ENCODE measurements at places on chromosomes 3 and 15.

- no peak for DNase-seq
Measured at GRCh38 chr15:69472046-69472445, 19.4 kb downstream of the RPLP1 start.

- peak; percentile 99 for DNase-seq
Measured at GRCh38 chr3:133573054-133573628, 345 bp upstream of the CDV3 start.

DNA sequence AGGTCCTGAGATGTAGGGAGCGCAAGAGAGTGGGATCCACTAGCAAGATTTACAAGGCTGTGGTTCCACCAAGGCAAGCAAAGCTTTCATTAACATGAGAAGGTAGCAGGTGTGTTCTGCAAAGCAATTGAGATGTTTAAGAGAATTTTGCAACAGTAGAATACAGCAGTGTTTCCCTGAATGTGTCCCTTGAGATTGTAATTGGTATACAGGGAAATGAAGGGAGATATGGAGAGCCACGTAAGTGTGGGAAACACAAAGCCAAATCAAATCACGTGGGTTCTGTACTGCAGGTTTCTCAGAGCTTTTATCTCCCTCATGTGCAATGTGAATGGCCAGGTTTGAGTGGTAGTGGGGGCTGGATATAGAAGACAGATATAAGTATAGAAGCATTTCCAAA lies 67.3 kb downstream of the ATG7 start:
- DNase-seq: no peak

- no peak for DNase-seq
Measured at GRCh38 chr3:108414007-108414406, 96.4 kb downstream of the MYH15 start.

GRCh38 chr15:59632714-59633113 lies 21.1 kb downstream of the GCNT3 start:
- DNase-seq: no peak

GRCh38 chr3:132843851-132844553 lies 121.8 kb upstream of the NPHP3 start:
- no peak for DNase-seq

DNA sequence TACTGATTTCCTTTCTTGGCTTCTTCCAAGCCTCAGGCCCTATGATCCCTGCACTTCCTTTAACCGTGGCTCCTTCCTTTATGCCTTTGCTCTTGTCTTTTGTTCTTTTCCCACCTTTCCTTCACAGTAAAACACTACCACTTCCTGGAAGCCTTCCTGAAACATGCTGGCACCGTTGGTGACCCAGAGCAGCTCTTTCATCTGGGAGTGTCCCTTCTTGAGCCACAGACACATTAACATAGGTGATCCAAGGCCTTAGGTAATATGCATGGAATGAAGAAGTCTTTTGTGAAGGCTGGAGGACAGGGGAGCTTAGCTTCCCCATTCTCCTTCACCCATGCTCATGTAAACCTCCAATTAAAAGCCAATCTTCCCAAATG lies 39.4 kb downstream of the AMOTL2 start:
- no peak for DNase-seq

DNA sequence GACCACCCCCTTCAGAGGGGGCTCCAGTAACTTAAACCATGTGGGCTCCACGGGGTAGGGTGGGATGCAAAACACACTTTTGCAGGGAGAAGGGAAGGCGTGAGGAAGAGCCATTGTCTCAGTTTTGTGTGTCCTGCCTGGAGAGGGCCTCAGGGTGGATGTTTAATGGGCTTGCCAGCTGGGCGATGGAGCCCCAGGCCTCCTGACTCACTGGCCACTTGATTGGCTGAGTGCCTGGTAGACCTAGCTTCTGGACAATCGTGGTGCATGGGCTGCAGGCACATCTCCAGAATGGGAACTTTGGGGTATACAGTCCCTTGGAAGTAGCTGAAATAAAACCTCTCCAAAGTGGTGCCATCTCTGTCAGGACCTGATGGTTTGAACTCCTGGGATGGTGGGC lies 118.3 kb upstream of the MRPS22 start:
- DNase-seq: no peak

DNA sequence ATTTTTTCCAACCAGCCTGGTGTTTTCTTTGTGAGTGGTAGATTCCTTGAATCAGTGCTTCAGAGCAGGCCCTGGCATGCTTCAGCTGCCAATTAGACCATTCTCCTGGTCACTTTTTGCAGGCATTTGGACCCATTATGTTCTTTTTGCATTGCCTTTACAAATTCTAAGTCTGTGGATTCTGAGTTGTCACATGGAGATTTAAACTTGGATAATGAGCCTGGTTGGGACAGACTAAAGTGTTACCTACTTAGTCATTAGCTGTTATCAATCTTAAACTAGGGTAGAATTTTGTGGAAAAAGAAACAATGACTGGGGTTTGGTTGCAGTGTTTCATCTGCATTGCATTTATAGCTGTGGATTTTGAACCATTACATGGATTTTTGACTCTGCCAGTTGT lies 40.6 kb downstream of the ARHGEF26 start:
- DNase-seq: no peak

GRCh38 chr3:94011233-94011711 lies 17.1 kb downstream of the STX19 start:
- no peak for DNase-seq

DNA sequence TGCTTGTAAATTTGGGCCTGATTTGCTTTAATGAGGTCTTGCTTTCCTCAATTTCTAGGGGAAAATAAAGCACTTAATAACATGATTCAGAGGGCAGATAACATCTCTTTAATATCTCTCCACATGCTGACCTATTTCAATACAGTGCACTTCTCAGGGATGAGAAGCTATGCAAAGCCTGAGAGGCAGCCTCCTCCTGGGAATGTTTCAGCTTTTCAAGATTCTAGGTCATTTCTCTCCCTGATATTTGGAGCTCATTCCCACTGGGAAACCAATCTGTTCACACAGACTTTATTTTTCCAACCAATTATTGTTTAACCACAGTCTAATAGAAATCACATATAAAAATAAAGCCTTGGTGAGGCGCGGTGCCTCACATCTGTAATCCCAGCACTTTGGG lies 67.0 kb upstream of the LSAMP start:
- DNase-seq: no peak

GRCh38 chr3:123021996-123022510 lies 5.5 kb downstream of the SEMA5B start:
- DNase-seq: no peak

- DNase-seq: no peak
Measured at GRCh38 chr3:32186097-32186496, 52.4 kb upstream of the CMTM8 start.

GRCh38 chr15:90000186-90001001 lies 730 bp upstream of the ZNF710 start:
- DNase-seq: no peak

GRCh38 chr3:171908731-171909130 lies 65.6 kb downstream of the TMEM212 start:
- no peak for DNase-seq

GRCh38 chr15:96138985-96139384 lies 191.5 kb upstream of the NR2F2 start:
- DNase-seq: no peak

- no peak for DNase-seq
Measured at GRCh38 chr3:177831361-177831760, 634.1 kb upstream of the TBL1XR1 start.

DNA sequence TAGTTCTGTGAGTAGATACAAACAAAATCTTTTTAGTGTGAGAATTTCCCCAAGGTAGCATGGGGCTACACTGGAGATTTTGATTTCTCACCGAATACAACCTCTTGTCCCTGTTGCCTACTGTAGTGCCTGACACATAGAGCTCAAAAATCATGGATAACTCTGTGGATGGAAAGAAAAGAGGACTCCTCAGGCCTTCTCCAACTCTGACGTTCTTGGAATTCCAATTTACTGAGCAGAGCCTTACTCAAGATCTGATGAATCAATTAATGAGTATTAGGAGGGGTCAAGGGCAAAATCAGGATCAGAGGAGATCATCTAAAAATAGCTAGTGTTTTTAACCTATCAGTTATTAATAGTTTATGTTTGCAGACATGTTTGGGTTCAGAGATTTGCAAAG lies 46.7 kb upstream of the PYDC2 start:
- no peak for DNase-seq

DNA sequence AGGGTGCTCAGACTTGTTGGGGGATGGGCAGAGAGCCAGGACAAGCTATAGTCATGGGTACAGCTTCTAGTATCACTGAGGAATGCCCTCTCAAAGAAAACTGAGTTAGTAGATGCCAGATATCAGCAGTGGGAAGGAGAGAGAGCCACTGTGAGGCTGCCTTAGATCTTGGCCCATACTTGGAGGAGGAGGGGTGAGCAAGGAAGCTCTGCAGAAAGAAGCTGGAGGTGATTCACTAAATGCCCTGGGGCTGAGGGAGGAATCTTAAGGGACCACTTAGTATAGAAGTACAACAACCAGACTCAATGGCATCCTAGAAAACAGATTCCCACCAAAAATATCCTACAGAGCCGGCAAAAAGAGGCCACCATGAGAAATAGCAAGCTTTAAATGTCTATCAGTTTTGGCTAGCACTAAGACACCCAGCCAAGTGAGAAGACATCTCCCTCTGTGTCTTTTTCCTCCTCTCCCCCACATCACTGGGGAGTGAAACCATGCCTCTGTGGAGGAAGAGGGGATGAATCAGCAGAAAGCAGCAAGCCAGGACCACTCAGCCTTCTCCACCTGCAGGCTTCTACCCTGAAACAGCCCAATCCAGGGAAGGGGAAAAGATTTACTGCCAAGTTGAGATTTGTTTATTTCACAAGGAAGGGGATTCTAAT lies 282.5 kb upstream of the STT3B start:
- no peak for DNase-seq

DNA sequence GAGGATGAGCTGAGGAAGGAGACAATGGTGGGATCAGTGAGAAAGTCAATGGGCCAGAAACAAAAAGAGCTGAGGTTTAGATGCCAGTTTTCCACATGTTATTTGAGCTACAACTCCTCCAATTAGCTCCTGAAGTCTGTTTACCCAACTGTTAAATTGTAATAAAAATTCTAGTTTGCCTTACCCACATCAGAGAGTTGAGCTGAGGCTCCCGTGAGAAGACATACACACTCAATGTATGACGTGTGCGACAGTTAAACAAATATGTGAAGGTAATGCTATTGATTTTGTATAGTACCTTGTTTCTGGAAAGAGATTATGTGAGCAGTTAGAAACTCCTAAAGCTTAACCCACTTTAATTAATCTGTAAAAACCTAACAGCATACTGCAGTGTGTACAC lies 318.1 kb upstream of the GRM7 start:
- no peak for DNase-seq

DNA sequence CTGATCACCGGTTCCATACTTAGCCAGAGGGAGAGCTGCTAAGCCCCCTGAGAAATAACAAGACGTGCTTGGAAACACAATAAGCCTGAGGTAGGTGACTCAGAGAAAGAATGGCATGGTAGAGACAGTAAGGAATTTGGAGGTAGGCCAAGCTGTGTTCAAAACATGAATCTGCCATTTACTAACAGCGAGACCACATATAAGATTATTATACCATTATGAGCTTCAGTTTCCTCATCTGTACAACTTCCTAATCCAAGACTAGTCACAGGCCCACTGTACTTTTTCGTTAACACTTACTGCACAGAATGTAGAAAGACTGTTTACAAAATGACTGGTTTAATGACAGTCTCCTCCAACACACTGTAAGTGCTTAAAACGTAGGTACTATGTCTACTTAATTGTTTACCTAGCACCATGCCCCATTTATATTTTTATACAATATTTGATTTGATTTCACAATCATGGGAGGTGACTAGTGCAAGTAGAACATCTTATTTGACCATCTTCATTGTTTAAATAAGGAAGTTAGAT lies 25.7 kb downstream of the ATOSA start:
- DNase-seq: no peak

GRCh38 chr3:141370065-141370533 lies 1.8 kb downstream of the ZBTB38 start:
- DNase-seq: peak; percentile 5

DNA sequence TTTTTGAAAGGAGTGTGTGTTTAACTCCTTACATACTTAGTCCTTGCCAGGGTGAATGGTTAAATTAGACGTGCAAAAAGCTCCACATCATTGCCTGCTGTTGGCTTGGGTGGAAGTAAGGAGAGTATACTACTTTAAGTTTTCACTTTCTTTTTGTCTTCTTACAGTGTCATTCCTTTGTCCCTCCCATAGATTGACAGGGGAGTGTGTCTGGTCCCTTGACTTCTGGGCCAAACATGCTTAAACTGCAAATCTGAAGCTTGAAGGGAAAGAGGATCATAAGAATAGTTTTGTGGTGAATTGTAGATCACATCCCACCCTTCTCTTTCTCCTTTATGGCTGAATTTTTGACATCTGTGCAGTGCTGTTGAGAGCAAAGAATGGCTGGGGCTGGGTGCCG lies 355.8 kb upstream of the C2CD4B start:
- DNase-seq: no peak

- DNase-seq: no peak
Measured at GRCh38 chr3:141333836-141334626, 34.3 kb upstream of the ZBTB38 start.

- DNase-seq: no peak
Measured at GRCh38 chr3:87792534-87793336, 266.1 kb downstream of the CGGBP1 start.

DNA sequence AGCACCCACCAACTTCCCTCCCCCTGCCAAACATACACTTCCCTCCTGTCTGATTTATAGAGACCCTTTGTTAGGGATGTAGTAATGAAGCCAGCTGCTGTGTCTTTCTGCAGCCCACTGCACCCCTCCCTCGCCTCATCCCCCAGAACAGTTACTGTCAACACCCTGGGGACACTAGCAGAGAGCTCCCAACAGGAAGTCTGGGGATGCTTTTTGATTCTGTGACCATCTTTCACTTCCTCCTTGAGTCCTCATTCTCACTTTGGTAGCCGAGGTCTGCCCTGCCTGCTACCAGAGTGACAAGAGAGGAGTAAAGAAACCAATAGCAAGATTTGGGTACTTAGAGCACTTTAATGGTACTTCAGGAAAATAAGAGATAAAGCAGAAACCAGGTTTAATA lies 201.6 kb downstream of the SATB1 start:
- DNase-seq: no peak

- no peak for DNase-seq
Measured at GRCh38 chr3:15858547-15859506, 61.0 kb upstream of the ANKRD28 start.

GRCh38 chr3:185082149-185082548 lies 70.7 kb downstream of the C3orf70 start:
- DNase-seq: no peak

DNA sequence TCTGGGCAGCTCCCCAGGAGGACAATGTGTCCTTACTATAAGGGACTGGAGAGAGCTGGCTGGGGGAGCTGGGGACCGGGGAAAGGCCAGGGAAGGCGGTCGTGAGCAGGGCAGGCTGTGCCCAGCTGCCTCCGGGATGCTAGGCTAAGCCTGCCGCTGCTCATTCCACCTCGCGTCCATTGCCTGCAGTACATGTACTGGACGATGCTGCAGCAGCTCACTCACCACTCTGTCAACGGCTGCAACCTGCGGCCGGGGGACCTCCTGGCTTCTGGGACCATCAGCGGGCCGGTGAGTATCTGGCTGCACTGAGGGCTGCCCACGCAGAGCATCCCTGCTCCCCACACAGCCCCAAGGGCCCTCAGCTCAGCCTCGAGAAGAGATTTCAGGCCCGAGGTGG lies 27.1 kb downstream of the FAH start:
- no peak for DNase-seq
